ENCODE measurements at places on chromosomes 4 and X.
A peak's percentile ranks its signal among the peaks of the same experiment; 100 is the strongest.

GRCh38 chrX:30712214-30712613, 59.0 kb downstream of the GK start:
- DNase-seq: no peak

DNA sequence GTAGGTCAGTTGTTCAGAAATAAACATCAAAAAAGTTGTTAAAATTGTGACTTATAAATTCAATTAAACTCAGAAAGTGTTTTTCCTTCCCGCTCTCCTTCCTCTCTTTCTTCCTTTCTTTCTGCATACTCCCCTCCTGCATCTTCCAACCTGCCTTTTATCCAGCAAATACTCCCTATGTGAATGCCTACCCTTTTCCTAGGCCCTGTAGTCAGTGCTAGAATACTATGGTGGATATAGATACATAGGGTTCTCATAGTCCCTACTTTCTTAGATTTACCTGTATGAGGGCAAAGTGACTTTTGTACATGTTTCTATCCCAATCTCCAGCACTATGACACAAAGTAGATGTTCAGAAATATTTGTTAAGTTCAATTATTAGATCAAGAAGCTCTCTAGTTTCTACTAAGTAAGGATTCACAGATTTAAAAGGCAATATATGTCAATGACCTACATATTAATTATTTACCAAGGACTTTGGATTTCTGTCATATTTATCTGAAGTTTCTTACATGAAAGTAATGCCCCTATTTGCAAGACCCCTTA, 732 bp downstream of the SULT1E1 start:
- DNase-seq: no peak

- DNase-seq: no peak
Observed at GRCh38 chr4:185809533-185810071, 2.4 kb downstream of the SORBS2 start.

- peak; percentile 18 for DNase-seq
Observed at GRCh38 chrX:49754233-49754857, 58.6 kb upstream of the PAGE1 start.

GRCh38 chr4:74638689-74639088, 155.6 kb downstream of the BTC start:
- DNase-seq: no peak

GRCh38 chr4:137892134-137892533, 350.0 kb downstream of the SLC7A11 start:
- DNase-seq: peak; percentile 3

GRCh38 chr4:55346851-55347255, 811 bp downstream of the SRD5A3 start:
- DNase-seq: no peak
